Stimulated activated naive CD4-positive, alpha-beta T cell (primary cell): ENCODE measurements at places on chromosomes 11 and 22.

DNA sequence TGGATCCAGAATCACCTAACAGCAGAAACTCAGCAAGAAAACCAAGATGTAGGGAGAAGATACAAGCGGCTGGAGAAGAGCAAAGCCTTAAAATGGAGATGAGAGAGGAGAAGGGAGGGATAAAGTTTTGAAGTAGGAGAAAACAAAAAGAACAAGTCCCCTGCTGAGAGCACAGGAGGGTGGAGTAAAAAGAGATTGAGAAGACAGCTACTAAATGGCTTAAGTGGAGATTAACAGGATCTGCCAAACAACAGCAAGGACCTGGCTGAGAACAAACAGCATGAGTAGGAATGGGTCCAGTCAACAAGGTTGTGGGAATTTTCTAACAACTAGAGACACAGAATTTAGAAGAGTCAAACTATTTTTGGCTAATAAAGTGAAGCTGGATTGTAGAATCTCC lies 18.1 kb downstream of the BTG4 start:
- no peak for DNase-seq

GRCh38 chr11:79794057-79794456 lies 353.2 kb upstream of the TENM4 start:
- DNase-seq, result no peak

GRCh38 chr11:121435551-121436511 lies 16.3 kb upstream of the SORL1 start:
- DNase-seq, result no peak

DNA sequence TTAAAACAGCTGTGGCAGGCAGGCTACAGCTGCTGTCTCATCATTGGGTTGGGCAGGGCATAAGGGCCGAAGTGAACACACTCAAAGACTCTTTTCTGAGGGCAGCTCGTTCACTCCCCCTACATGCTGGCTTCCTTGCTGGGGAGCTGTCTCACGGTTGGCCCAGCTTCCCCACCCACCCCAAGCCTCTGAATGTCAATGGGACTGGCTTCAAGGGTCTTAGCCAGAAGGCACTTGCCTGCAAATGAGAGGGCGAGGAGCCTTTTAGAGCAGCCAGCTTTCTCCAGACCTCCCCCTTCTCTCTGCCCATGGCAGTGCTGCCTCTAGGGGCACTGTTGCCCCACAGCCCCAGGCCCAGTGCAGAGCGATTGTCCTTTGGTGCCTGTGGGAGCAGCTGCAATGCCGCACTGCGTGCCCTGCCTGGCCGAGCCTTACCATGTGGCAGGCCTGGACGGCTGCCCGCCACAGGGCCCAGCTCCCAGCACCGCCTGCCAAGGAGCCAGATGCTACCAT lies 94.7 kb upstream of the RASSF10 start:
- no peak for DNase-seq

- no peak for DNase-seq
Observed at GRCh38 chr22:36288571-36289405, 35.9 kb downstream of the APOL1 start.

DNA sequence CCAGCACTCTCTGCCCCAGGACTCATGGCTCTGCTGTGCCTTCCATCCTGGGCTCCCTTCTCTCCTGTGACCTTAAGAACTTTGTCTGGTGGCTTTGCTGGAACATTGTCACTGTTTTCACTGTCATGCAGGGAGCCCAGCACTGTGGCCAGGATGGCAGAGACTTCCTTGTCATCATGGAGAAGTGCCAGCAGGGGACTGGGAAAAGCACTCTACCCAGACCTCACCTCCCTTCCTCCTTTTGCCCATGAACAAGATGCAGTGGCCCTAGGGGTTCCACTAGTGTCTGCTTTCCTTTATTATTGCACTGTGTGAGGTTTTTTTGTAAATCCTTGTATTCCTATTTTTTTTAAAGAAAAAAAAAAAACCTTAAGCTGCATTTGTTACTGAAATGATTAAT lies 2.9 kb upstream of the TTC36 start:
- no peak for DNase-seq

DNA sequence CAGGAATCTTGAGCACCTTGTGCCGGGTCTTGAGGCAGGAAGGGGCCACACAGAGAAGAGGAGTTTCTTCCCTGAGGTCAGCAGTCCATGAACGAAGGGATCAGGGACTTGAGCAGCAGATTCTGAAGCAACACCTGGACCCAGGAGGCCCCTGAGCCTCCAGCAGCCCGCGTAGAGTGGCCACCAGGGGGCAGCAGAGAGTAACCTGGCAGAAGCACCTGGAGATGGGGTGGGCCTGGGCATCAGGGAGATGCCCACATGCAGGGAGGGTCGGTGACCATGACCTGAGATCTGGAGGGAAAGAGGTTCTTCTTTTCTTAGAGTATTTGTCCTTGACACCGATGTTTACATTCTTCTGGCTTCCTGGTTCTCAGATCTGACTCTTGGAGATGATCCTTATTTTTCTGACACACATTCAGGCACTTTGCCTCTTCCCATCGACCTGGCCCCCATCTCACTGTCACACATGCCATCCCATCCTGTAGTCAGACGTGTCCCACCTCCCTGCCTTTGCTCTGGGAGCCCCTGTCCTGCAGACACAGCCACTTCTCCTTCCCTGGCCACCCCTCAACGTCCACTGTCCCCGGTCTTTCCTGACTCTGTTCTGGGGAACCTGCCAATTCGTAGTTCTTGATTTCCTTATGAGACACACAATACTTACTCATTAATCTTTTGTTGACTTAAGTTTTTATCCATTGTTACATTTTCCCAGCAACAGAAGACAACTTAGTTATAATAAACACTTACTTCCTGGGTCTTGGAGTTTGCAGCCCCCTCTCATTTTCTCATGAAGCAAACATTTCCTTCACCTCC lies 66.5 kb downstream of the GGTLC2 start:
- DNase-seq, result peak; percentile 71

DNA sequence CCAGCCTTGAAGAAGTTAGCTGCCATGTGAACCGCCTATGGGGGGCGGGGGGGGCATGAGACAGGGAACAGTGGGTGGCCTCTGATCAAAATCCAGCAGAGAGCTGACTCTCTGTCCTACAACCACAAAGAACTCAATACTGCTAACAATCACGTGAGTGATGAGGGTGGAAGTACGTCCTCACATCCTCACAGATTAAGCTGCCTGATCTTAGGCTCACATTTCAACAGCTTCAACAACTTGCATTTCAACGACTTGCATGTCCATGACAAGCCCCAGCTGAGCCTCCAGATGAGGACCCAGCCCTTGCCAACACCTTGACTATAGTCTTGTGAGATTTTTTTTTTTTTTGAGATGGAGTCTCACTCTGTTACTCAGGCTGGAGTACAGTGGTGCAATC lies 51.6 kb downstream of the CLMP start:
- DNase-seq, result no peak

DNA sequence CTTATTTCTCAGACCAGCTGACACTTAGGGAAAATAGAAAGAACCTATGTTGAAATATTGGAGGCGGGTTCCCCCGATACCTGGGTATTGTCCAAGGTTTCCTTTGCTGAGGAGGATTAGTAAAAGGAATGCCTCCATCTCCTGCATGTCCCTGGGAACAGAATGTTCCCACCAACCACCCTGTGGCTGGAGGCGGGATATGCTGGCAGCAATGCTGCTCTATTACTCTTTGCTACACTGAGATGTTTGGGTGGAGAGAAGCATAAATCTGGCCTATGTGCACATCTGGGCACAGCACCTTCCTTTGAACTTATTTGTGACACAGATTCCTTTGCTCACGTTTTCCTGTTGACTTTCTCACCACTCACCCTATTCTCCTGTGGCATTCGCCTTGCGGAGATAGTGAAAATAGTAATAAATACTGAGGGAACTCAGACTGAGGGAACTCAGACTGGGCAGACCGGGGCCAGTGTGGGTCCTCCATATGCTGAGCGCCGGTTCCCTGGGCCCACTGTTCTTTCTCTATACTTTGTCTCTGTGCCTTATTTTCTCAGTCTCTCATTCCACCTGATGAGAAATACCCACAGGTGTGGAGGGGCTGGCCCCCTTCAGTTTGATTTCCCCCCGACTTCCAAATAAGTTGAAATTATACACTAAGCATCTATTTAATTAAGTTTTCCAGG lies 32.1 kb downstream of the IGLL1 start:
- no peak for DNase-seq

- no peak for DNase-seq
Observed at GRCh38 chr11:116461789-116462188, 311.0 kb downstream of the BUD13 start.

- DNase-seq, result no peak
Observed at GRCh38 chr22:26515931-26516330, 3.7 kb upstream of the TFIP11 start.

GRCh38 chr11:94790661-94791180 lies 22.6 kb downstream of the AMOTL1 start:
- DNase-seq, result no peak

DNA sequence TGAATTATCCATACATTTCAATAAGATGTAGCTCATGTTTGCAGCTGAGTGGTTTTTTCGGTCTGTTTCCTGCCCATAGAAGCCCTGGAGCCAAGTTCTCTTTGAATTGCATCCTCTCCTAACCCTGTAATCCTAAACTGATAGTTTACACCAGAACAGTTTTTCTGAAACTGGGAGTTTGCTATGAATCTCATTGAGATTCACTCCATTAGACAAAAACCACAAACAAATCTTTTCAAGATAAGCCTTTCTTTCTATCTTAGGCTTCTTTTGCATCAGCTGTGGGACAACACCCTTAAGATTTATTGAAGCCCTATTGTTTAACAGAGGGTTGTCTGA lies 324.8 kb downstream of the DYNC2H1 start:
- DNase-seq, result no peak

- DNase-seq, result peak; percentile 36
Observed at GRCh38 chr11:57459164-57460021, 935 bp upstream of the RTN4RL2 start.
